ENCODE measurements at places on chromosomes 11 and 22. TPM values are rescaled to one million over a fixed set of nuclear protein-coding genes. Genes with fewer than 3 reads are reported as not detected.

DNA sequence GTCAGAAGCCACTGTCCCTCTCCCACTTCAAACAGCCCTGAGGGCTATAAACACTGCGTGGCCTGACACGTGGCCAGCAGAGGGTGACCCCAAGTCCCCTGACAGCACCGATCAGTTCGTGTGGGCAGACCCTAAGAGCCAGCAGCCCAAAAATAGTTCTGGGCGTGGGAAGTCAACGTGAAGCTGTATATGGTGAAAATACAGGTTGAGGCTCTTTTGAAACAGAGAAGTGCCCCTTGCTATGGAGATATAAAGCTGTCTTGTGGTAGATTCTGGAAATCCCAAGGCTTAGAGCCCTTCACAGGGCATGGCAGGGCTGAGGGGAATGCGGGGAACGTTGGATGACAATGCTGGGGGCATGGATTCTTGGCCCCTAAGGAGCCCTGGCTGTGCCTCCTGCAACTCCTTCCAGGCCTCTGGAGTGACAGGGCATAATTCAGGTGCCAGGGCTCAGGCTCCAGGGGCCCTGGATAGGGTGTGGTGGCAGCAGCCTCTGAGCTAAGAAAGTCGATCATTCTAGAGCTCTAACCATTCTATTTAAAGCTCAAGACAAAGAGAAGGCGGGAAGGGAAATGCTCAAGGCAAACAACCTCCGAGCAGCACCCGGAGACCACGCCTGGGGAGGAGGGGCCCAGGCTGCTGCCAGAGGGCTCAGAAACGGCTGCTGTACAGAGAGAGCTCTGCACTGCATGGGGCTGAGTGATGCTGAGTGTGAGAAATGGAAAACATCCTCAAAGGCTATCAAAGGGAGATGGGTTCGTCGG lies 60.4 kb upstream of the CD5 start:
- H3K36me3 ChIP-seq: no peaks in the 10 kb centered on the region
- H3K4me1 ChIP-seq: no peaks in the 10 kb centered on the region
- no peak for DNase-seq
- H3K27me3 ChIP-seq: no peaks in the 10 kb centered on the region

GRCh38 chr11:65454696-65455456 lies 32.3 kb downstream of the NEAT1 start:
- no peaks in the 10 kb centered on the region for H3K27me3 ChIP-seq
- peak overlapping the region; percentile 71 for H3K4me3 ChIP-seq
- H3K27ac ChIP-seq: peak overlapping the region; percentile 91

DNA sequence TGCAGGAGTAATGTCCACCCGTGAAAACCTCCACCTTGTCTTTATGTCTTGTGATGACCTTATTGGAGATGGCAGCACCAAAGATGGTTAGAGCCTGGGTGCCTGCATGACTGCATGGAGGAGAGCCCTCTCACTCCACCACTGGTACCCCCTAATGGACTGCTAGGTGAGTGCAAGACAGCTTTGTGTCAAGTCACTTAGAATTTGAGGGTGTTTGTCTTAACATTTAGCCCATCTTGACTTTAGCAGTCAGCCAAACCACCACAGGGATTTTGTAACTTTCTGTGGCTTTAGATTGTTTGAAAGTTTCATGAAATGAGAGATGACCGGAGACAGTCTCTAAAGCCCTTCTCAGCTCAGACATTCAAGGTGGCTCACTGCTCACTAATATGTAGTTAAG lies 232.9 kb upstream of the NCAM1 start:
- H3K27ac ChIP-seq: no peak overlapping the region
- no peaks in the 10 kb centered on the region for H3K4me1 ChIP-seq
- peaks cover 27% of the 10 kb centered on the region for H3K27me3 ChIP-seq
- DNase-seq: no peak

DNA sequence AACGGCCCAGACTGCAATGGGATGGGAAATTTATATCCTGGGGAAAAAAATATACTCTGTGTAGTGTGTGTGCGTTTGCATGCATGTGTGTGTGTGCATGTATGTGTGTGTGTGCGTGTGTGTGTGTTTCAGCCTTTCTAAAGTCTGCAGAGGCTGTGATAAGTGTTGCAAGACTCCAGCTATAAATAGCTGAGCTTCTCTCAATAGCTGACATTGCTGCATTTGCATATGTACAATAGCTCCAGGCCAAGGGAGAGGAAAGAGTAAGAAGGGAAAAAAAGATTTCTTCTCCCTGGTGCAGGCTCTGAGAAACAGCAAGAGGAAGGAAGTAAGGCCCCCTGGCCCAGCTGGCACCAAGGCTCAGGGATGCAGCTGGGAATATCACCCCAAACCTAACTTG lies 483.0 kb downstream of the MN1 start:
- H3K4me1 ChIP-seq: peaks cover 10% of the 10 kb centered on the region
- peaks cover 32% of the 10 kb centered on the region for H3K27me3 ChIP-seq
- H3K27ac ChIP-seq: no peak overlapping the region

GRCh38 chr22:49676783-49677494 lies 150.7 kb downstream of the BRD1 start:
- peaks cover 3% of the 10 kb centered on the region for H3K27me3 ChIP-seq
- DNase-seq: no peak
- H3K4me3 ChIP-seq: no peak overlapping the region
- no peak overlapping the region for H3K27ac ChIP-seq
- no peaks in the 10 kb centered on the region for H3K4me1 ChIP-seq

DNA sequence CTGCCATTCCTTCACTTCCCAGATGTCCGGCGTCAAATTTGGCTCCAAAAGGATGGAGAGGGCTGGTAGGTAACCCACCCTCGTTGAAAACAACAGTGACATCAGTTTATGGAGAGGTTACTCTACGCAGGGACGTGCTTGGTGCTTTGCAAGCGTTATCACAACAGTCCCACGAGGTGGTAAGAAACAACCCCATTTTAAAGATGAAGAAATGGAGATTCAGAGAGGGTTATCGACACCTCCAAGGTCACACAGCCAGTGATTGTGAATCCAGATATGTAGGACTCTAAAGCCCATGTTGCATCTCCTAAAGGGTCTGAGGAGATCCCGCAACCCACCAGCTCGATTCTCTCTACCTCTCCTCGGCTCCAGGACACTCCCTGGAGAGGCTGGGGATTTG lies 773 bp downstream of the MIAT start:
- H3K4me1 ChIP-seq: peaks cover 29% of the 10 kb centered on the region
- no peak for DNase-seq
- no peak overlapping the region for H3K27ac ChIP-seq
- H3K36me3 ChIP-seq: no peaks in the 10 kb centered on the region
- peaks cover 11% of the 10 kb centered on the region for H3K27me3 ChIP-seq

GRCh38 chr11:130477586-130478203 lies 29.2 kb downstream of the ADAMTS15 start:
- peaks cover 18% of the 10 kb centered on the region for H3K4me1 ChIP-seq
- peak overlapping the region; percentile 69 for H3K27ac ChIP-seq

DNA sequence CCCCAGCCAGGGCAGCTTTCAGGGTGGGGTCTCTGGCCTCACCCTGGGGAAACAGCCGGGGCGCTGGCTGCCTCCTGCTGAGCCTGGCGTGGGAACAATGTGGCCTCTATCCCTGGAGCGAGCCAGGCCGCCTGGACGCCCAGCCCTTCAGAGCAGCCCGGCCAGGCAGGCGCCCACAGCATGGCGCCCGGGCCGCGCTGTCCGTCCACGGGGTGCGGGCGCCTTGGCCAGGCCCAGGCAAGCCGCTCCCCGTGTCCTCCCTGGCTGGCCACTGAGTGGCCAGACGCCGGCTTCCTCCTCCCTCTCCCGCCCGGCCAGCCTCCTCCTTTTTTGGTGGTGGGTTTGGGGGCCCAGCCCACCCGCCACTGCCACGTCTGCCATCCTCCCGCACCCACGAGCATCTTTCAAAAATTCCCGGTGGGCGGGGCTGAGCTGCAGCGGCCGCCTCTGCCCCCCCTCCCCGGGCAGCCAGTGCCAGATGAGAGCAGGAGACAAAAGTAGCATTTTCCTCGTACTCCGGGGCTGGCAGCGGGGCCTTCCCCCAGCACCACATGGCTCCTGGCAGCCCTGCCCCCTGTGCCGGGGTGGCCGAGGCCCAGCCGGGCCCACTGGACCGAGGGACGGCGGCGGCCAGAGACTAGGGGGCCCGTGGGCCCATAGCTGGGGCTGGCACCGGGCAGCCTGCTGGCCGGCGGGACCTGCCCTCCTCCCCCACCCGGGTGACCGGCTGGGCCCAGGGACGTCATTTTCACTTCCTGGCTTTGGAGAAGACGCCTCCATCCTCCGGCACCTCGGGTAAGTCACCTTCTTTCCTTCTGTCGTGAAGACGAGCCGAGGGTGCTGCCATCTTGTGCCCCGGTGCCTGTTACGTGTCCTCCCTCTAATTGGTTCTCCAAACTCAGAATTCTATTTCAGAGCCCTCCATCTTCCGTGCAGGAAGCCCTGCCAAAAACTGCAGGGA lies 70.2 kb upstream of the PPARA start:
- H3K36me3 ChIP-seq: no peaks in the 10 kb centered on the region
- no peaks in the 10 kb centered on the region for H3K27me3 ChIP-seq

GRCh38 chr22:47929073-47929472 lies 1166.6 kb downstream of the TBC1D22A start:
- no peak for DNase-seq
- no peaks in the 10 kb centered on the region for H3K27me3 ChIP-seq
- no peak overlapping the region for H3K4me3 ChIP-seq
- no peaks in the 10 kb centered on the region for H3K4me1 ChIP-seq
- no peak overlapping the region for H3K27ac ChIP-seq
- no peaks in the 10 kb centered on the region for H3K36me3 ChIP-seq

DNA sequence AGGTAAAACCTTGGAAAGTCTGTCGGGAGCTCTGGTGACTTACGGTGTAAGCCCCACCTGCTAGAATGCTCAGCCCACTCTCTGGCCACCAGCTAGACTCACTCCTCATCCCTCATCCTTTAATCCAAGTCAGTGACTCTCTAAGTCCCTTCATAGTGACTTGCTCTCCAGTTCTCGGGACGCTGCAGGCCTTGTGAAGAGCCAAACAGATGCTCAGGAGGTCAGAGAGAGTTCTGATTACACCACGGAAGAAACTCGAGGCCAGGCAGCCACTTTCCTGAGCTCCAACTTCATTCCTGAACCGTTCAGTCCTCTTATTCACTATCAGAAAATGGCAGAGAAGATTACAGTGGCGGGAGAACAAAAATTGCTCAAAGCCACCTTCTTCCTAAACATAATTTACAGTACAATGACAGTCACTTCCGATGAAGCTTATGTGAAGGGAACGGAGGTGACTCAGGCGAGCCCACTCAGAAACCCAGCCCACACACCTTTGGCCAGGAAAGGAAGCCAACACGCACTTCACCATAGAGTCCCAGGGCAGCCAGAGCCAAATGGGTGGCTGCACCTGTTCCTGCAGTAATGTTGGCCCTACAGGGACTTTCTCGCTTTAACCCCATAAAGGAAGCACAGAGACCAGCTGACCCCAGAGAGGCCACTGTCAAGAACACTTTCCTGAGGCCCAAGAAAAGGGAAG lies 100.4 kb downstream of the GALNT18 start:
- H3K27me3 ChIP-seq: no peaks in the 10 kb centered on the region
- H3K27ac ChIP-seq: no peak overlapping the region
- DNase-seq: no peak
- peaks cover 29% of the 10 kb centered on the region for H3K4me1 ChIP-seq
- H3K4me3 ChIP-seq: no peak overlapping the region

- peaks cover 13% of the 10 kb centered on the region for H3K27me3 ChIP-seq
- no peak overlapping the region for H3K4me3 ChIP-seq
- no peak for DNase-seq
- H3K36me3 ChIP-seq: no peaks in the 10 kb centered on the region
- no peaks in the 10 kb centered on the region for H3K4me1 ChIP-seq
Observed at GRCh38 chr22:43750751-43751150, 61.4 kb downstream of the EFCAB6 start.

DNA sequence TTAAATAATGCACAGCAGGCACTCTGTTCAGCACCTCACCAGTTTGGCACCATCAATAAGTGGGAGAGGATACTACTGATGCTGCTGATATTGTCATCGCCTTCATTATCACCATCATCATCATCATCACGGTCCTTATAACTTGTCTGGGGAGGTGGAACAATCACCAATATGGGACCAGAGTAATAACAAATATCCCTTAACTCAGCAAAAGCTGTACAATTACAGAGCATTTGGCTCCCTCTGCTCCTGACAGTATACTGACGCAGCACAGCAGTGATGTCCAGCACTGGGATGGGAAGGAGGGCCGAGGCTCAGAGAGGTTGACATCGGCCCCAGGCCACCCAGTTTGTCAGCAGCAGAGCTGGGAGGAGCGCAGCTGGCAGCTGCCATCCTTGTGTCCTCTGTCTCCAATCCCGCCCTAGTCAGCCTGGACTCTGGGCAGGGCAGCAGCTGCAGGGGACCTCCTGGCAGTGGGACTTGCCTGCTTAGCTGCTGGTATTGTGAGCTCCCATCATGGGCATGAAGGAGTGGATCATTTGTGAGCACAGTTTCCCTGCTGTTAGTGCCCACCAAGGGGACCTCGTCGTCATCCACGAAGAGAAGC lies 90.0 kb downstream of the DHCR7 start:
- H3K27me3 ChIP-seq: peaks cover 30% of the 10 kb centered on the region
- H3K36me3 ChIP-seq: no peaks in the 10 kb centered on the region
- DNase-seq: no peak
- no peaks in the 10 kb centered on the region for H3K4me1 ChIP-seq
- no peak overlapping the region for H3K4me3 ChIP-seq

GRCh38 chr11:132068556-132068955 lies 698.1 kb downstream of the NTM start:
- H3K27ac ChIP-seq: no peak overlapping the region
- H3K36me3 ChIP-seq: no peaks in the 10 kb centered on the region
- DNase-seq: no peak
- no peaks in the 10 kb centered on the region for H3K27me3 ChIP-seq

DNA sequence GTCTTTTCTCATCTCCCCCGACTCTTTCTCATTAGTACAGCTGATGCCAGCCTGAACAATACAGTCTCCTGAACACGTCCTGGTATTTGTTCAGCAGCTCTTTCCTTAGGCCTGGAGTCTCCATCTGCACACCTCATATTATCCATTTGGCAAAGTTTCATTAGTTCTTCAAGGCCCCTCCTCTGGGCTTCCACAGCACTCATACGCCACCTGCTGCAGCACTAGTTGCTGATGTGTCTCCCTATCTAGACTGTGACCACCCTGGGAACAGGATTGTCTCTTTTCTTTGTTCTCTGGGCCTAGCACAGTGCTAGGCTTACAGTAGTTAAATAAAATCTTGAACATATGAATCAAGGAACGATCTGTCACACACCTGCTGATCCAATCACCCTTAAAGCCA lies 17.2 kb downstream of the DCHS1 start:
- H3K4me3 ChIP-seq: no peak overlapping the region
- H3K4me1 ChIP-seq: peaks cover 20% of the 10 kb centered on the region
- no peak for DNase-seq
- H3K27me3 ChIP-seq: no peaks in the 10 kb centered on the region

- peak overlapping the region; percentile 72 for H3K27ac ChIP-seq
- H3K36me3 ChIP-seq: no peaks in the 10 kb centered on the region
- H3K4me1 ChIP-seq: peaks cover 23% of the 10 kb centered on the region
- peaks cover 19% of the 10 kb centered on the region for H3K27me3 ChIP-seq
- H3K4me3 ChIP-seq: no peak overlapping the region
Observed at GRCh38 chr11:1923201-1923956, 3.9 kb downstream of the TNNT3 start.

TSGA10IP gene
- not detected for total RNA-seq

DUSP8 gene
- 0.19 TPM for total RNA-seq

HBB gene
- 7.9 TPM for total RNA-seq

POLD3 gene
- total RNA-seq: 5.1 TPM

SLCO2B1 gene
- 19.0 TPM for total RNA-seq

OR8G1 gene
- total RNA-seq: not detected

ZNF74 gene
- 8.8 TPM for total RNA-seq

OR52E8 gene
- total RNA-seq: not detected

GDPD4 gene
- not detected for total RNA-seq

SIK3 gene
- 17.1 TPM for total RNA-seq

PDGFB gene
- total RNA-seq: 1.3 TPM

All from esophagus squamous epithelium (tissue), 5 donors.